ENCODE measurements at places on chromosomes 6 and 20.

- no peak for DNase-seq
Observed at GRCh38 chr20:12744037-12744436, 264.7 kb upstream of the SPTLC3 start.

- DNase-seq: no peak
Observed at GRCh38 chr20:24468401-24469115, 871 bp upstream of the SYNDIG1 start.

DNA sequence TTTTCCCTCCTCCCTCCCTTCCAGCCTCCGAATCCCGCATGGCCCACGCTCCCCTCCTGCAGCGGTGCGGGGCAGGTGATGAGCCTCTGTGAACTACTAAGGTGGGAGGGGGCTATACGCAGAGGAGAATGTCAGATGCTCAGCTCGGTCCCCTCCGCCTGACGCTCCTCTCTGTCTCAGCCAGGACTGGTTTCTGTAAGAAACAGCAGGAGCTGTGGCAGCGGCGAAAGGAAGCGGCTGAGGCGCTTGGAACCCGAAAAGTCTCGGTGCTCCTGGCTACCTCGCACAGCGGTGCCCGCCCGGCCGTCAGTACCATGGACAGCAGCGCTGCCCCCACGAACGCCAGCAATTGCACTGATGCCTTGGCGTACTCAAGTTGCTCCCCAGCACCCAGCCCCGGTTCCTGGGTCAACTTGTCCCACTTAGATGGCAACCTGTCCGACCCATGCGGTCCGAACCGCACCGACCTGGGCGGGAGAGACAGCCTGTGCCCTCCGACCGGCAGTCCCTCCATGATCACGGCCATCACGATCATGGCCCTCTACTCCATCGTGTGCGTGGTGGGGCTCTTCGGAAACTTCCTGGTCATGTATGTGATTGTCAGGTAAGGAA, at the start of gene OPRM1:
OPRM1 (plus strand) TSS at position 10 of the 612 bp plus-strand sequence; CDS start at position 315, 305 bp downstream.
- DNase-seq: no peak

DNA sequence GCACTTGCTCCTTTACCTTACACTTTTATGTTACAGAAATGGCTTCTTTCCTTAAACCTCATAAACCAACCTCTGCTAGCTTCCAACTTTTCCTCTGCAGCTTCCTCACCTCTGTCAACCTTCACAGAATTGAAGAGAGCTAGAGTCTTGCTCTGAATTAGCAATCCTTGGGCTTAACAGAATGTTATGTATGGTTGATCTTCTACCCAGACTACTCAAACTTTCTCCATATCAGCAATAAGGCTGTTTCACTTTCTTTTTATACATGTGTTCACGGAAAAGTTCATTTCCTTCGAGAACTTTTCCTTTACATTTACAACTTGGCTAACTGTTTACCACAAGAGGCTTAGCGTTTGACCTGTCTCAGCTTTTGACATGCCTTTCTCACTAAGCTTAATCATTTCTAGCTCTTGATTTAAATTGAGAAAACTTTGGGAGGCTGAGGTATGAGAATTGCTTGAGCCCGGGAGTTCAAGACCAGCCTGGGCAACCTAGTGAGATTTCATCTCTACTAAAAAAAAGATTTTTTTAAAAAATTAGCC, 207.3 kb downstream of the BMP7 start:
- no peak for DNase-seq

DNA sequence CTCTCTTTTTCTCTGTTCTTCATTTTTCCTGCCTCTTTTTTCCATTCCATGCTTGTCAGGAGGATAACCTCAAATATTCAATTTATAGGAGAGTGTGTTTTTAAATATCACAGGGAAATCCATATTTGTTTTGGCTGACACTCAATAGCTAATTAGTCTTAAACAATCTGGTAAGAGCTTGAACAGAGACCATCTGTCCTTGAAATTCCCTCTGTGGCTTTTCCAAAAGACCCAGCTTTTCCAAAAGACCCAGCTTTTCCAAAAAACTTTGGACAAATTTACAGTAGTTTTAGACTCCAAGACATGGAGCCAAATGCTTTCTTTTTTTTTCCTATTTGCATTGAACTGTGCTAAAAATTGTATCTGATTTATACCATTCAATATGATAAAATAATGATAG, 127.4 kb upstream of the FAM83B start:
- DNase-seq: no peak

DNA sequence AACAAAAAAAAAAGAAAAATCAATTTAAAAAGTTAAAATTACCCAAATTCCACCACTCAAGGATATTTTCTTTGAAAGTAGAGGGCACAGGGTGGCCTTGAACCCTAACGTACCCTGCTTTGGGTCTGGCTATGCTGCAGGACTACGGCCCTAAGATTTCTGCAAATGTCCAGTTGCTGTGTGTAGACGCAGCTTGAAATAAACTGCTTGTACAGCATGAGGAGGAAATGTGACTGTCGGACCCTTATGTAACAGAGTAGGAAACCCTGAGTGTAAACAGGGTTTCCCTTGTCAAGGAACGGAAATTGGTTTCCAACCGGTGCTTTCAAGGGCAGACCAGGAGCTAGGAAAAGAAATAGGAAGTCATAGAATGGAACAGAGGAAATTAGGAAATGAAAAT, 60.7 kb upstream of the SHLD1 start:
- no peak for DNase-seq

DNA sequence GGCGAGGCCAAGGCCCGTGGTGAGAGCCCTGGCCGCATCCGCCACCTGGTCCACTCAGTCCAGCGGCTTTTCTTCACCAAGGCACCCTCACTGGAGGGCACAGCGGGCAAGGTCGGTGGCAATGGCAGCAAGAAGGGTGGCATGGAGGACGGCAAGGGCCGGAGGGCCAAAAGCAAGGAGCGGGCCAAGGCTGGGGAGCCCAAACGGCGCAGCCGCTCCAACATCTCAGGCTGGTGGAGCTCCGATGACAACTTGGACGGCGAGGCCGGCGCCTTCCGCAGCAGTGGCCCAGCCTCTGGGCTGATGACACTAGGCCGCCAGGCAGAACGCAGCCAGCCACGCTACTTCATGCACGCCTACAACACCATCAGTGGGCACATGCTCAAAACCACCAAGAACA, 109.2 kb upstream of the MYL9 start:
- no peak for DNase-seq

DNA sequence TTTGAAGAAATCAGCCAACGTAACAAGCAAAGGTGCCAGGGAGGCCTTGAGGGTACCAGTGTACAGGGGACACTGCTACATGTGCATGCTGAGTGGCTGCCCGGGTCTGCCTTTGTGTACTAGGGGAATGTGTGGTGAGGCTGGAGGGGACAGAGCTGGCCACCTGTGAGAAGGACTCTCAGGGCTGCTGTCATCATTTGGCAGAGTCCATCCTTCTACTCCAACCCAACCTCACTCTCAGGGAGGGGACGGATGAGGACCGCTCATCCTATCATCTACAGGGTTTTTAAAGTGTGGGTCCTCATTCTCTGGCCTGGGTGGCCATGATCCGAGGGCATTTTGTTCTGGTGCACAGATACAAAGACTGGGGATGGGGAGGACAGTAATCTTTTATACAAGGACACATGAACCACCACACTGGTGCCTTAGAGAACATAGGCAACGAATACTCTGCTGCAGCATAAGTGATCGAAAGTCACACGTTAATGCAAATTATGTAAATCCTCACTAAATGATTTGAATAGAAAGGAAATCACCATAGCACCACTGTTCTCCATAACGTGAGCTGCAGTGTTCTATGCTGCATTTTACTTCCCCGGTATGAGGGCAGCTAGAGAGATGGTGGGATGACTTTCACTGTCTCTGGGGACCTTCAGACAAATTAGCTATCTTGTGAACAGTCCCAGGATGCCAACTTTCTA, 181.4 kb downstream of the GMPR start:
- DNase-seq: no peak

GRCh38 chr6:3624250-3625136, 127.0 kb downstream of the PXDC1 start:
- no peak for DNase-seq

- DNase-seq: no peak
Observed at GRCh38 chr6:25088513-25088912, 152.8 kb upstream of the RIPOR2 start.

GRCh38 chr6:113315165-113315564, 542.0 kb upstream of the MARCKS start:
- DNase-seq: no peak

DNA sequence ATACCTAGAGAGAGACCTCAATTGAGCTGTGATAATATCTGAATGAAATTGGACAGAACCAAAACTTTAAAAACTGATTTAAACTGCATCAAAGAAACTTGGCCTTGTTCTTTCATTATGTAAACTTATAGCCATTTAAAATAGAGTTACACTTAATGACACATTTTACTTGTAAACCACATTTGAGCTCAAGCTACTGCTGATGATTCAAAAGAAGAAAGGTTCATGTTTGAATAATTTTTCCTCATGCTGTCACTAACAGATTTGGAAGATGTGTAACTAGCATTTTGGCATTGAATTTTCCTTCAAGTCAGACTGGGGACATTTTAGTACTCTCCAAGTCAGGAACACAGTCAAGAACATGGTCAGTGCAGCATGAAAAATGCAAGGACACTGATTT, 26.9 kb downstream of the POPDC3 start:
- DNase-seq: no peak

DNA sequence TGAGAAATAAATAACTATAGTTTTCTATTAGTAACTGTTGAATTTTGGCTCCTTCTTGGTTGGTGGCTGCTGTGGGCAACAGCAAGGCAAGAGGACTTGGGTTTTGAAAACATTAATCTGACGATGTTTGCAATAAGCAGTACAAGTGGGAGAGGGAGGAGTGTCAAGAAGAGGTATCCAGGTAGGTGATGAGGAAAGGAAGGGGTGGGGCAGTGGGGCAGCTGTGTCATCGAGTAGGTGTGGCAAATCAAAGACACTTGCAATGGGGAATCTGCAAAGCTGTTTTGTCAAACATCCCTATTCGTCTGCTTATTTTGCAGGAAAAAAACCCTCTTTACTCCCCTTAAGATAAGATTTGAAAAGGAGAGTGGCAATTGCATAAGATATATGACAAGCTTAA, 171.9 kb upstream of the MAP3K7 start:
- DNase-seq: no peak

- DNase-seq: peak; percentile 56
Observed at GRCh38 chr6:123805921-123806320, 2.3 kb downstream of the NKAIN2 start.

GRCh38 chr6:106145741-106146227, 59.6 kb downstream of the PRDM1 start:
- peak; percentile 10 for DNase-seq

GRCh38 chr6:81614292-81614691, 138.2 kb downstream of the TENT5A start:
- DNase-seq: peak; percentile 88

DNA sequence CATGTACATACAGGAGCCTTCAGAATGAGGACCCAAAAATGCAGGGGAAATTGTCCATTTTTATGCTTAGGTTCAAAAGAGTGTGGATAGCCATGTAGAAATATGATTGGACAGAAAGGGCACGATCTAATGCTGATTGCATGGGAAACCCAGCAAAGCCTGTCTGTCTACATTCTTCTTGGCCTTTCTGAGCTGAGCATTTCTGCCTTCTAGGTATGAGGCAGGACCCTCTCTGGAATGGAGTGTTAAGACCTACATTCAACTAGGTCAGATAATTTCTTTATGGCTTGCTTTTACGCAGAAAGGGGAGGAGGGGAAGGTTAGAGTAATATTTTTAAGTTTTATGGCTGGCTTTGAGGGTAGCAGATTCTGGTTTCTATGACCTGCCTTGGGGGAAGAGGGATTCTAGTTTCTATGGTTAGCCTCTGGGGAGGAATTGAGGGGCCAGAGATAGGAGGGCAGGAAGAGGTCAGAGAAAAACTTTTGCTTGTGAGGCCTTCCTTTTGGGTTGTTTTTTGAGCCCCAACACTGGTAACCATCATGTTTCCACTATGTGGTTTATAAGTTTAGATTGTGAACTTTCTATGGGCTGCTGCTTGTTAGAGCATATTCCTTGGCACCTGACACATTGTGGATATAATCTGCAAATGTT, 63.5 kb downstream of the LYRM2 start:
- no peak for DNase-seq

DNA sequence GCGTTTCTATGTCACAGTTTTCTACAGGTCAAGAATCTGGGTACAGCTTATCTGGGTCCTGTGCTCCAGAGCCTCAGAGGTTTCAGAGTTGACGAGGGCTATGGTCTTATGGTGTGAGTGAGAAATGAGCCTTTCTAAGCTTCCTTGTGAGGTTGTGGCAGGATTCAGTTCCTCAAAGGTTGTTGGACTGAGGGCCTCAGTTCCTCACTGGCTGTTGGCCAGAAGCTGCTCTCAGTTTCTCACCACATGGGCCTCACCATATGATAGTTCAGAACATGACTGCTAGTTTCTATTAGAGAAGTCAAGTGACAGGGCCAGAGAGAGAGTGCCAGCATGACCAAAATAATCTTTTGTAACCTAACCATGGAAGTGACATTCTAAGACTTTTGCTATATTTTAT, 96.1 kb downstream of the NUS1 start:
- no peak for DNase-seq

- no peak for DNase-seq
Observed at GRCh38 chr6:111803371-111803770, 69.9 kb downstream of the FYN start.

DNA sequence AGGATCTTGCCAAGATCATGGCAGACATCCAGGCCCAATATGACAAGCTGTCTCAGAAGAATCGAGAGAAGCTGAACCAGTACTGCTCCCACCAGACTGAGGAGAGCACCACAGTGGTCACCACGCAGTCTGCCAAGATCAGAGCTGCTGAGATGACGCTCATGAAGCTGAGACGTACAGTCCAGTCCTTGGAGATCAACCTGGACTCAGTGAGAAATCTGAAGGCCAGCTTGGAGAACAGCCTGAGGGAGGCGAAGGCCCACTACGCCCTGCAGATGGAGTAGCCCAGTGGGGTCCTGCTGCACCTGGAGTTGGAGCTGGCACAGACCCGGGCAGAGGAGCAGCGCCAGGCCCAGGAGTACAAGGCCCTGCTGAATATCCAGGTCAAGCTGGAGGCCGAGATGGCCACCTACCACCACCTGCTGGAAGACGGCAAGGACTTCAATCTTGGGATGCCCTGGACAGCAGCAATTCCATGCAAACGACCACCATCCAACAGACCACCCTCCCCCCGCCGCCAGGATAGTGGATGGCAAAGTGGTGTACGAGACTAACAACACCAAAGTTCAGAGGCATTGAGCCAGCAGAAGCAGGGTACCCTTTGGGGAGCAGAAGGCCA, 44.7 kb upstream of the GRM4 start:
- DNase-seq: peak; percentile 16

DNA sequence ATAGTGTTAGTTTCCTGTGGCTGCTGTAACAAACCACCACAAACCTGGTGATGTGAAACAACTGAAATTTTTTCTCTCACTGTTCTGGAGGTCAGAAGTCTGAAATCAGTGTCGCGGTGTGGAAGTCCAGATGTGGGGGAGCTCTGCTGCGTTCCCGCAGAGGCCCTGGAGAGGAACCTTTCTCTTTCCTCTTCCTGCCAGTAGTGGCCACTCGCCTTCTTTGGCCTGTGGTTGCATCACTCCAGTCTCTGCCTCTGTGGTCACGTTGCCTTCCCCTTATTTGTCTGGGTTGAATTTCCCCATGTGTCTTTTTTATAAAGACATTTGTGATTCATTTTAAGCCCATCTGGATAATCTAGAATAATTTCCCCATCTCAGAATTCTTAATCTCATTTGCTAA, 295.5 kb upstream of the FLRT3 start:
- DNase-seq: no peak

All from NCI-H146 (cell line).